ENCODE measurements at places on chromosomes 3 and 15. TPM values are rescaled to one million over a fixed set of nuclear protein-coding genes. Genes with fewer than 3 reads are reported as not detected.

- no peaks in the 10 kb centered on the region for H3K36me3 ChIP-seq
- no peaks in the 10 kb centered on the region for H3K4me1 ChIP-seq
- no peak overlapping the region for H3K27ac ChIP-seq
These were observed 147.2 kb downstream of the EPHA6 start for GRCh38 chr3:96961576-96961975.

DNA sequence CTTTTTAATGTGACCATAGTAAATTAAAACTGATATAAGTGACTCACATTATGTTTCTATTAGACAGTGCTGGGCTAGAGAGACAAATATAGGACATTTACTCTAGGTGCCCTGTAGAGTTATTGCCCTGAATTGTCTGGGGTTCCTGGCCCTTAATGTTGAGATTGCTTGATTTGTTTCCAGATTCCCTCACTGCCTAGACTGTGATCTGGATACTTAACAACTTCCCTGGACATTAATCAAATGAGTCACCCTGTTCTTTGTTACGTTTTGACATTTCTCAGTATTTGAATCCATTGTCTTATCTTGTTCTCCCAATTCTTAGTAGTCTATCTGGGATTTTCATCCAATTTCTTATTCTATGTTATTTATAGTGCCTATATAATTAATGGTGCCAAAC is 65.8 kb downstream of the DTWD1 start:
- DNase-seq = no peak
- no peak overlapping the region for H3K27ac ChIP-seq
- H3K4me1 ChIP-seq = no peaks in the 10 kb centered on the region
- no peaks in the 10 kb centered on the region for H3K27me3 ChIP-seq

DNA sequence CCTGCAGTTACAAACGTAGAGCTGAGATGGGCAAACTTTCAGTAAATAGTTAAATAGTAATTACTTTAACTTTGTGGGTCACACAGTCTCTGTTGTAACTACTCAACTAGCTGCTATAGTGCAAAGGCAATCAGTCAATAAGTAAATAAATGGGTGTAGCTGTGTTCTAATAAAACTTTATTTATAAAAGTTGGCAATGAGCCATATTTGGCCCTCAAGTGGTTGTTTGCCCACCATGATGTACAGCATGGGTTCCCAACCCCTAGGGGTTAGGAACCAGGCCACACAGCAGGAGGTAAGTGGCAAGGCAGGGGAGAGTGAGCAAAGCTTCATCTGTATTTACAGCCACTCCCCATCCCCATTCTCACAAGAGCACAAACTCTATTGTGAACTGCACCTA is 44.9 kb upstream of the CHRM5 start:
- H3K27ac ChIP-seq = no peak overlapping the region
- H3K36me3 ChIP-seq = no peaks in the 10 kb centered on the region
- H3K4me1 ChIP-seq = no peaks in the 10 kb centered on the region
- no peak overlapping the region for H3K4me3 ChIP-seq
- no peak for DNase-seq
- H3K27me3 ChIP-seq = no peaks in the 10 kb centered on the region

DNA sequence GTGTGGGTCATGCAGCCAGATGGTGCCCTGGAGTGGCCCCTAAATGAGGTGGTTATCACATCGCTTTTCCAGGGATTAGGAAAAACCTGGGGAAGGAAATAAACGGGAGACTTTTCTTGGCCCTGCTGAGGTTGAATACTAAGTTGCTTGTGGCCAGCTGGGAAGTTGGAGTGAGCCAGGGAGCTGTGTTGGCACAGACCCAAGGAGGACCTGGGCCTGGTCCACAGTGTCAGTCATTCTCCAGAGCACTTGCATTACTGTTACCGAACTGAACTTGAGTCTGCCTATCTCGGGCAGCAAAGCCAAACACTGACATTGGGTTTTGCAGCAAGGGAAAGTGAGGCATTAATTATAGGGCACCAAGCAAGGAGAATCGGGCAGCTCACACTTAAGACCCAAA is 339.0 kb downstream of the GABRB3 start:
- no peak for DNase-seq
- no peaks in the 10 kb centered on the region for H3K4me1 ChIP-seq
- no peaks in the 10 kb centered on the region for H3K27me3 ChIP-seq
- H3K4me3 ChIP-seq = no peak overlapping the region
- no peak overlapping the region for H3K27ac ChIP-seq
- H3K36me3 ChIP-seq = peaks cover 5% of the 10 kb centered on the region

GRCh38 chr3:55194376-55194775 is 266.5 kb upstream of the LRTM1 start:
- no peaks in the 10 kb centered on the region for H3K4me1 ChIP-seq
- no peak overlapping the region for H3K27ac ChIP-seq
- no peak overlapping the region for H3K4me3 ChIP-seq
- DNase-seq = no peak
- H3K36me3 ChIP-seq = no peaks in the 10 kb centered on the region

GRCh38 chr3:34793057-34793456 is 846.3 kb upstream of the ARPP21 start:
- no peak overlapping the region for H3K4me3 ChIP-seq
- no peaks in the 10 kb centered on the region for H3K27me3 ChIP-seq
- H3K27ac ChIP-seq = no peak overlapping the region
- H3K4me1 ChIP-seq = no peaks in the 10 kb centered on the region

GOLGA8S gene
- total RNA-seq = 0.07 TPM

- H3K27ac ChIP-seq = no peak overlapping the region
- no peak for DNase-seq
- H3K4me3 ChIP-seq = no peak overlapping the region
- H3K36me3 ChIP-seq = no peaks in the 10 kb centered on the region
These were observed 24.9 kb downstream of the ZXDC start for GRCh38 chr3:126450744-126451143.

- H3K27me3 ChIP-seq = no peaks in the 10 kb centered on the region
- H3K4me1 ChIP-seq = peaks cover 22% of the 10 kb centered on the region
- no peak for DNase-seq
- no peaks in the 10 kb centered on the region for H3K36me3 ChIP-seq
- no peak overlapping the region for H3K4me3 ChIP-seq
These were observed 143.4 kb upstream of the RASGRP1 start for GRCh38 chr15:38707802-38708671.

DNA sequence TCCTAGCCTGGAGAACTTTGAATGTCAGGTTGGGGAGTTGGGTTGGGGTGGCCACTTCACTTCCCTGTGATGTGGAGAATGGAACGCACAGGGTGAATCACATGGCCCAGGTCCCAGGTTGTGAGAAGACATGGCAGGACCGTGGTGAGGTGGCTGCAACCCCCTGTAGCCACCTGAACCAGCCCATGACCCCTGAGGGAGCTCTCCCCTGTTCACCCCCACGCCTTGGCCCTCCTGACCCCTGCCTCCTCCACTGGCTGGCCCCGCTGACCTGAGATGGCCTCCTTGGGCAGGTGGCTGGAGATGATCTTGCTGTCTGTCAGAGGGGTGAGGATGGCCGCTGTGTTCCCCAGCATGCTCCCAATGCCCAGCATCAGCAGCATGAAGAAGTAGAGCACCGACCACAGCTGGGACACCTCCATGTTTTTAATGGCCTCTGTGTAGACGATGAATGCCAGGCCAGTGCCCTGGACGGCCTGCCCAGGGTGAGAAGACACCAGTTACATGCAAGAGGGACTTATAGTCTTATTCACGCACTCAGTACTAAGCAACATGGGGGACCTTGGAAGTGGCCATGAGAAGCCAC is 31.0 kb downstream of the SLC6A20 start:
- no peak for DNase-seq
- no peak overlapping the region for H3K4me3 ChIP-seq
- peaks cover 1% of the 10 kb centered on the region for H3K36me3 ChIP-seq

SLC28A1 gene
- total RNA-seq = not detected

DNA sequence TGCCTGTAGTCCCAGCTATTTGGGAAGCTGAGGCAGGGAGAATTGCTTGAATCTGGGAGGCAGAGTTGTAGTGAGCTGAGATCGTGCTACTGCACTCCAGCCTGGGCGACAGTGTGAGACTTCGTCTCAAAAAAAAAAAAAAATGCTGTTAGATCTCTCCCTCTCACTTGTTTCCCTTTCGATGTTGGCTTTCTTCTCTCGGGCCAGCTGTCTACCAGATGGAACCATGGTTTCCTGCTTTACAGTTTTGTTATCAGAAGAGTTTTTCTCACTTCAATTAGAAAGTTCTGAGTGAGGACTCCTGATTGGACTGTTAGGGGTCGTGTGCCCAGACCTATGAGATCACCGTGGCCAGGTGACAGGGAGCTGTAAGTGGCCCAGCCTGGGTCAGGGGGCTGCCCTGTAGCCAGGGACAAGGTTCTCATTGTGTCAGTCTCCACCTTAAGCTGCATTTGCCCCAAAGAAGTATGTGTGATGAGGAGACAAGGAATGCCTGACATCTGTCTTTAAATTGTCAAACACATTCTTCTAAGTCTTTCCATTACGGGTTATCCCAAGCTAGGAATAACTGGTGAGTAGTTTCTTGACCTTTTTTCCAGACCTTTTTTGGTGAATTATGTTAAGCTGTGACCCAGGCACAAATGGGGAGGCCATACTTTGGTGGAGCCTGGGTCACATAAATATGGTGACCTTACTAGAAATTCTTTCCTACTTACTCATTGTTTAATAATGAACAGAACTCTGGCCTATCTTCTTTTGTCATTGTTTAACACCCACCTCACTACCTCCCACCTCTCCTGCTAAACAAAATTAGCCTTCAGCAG is 25.2 kb downstream of the SNAPC5 start:
- no peaks in the 10 kb centered on the region for H3K27me3 ChIP-seq
- H3K36me3 ChIP-seq = peaks cover 1% of the 10 kb centered on the region
- peak overlapping the region; percentile 65 for H3K4me3 ChIP-seq
- peak; percentile 16 for DNase-seq

GRCh38 chr3:188296761-188297612 is 143.0 kb downstream of the LPP start:
- H3K4me3 ChIP-seq = no peak overlapping the region
- peak overlapping the region; percentile 99 for H3K27ac ChIP-seq
- H3K4me1 ChIP-seq = peaks cover 96% of the 10 kb centered on the region
- DNase-seq = no peak
- H3K36me3 ChIP-seq = peaks cover 2% of the 10 kb centered on the region
- H3K27me3 ChIP-seq = no peaks in the 10 kb centered on the region

- H3K27ac ChIP-seq = no peak overlapping the region
- DNase-seq = no peak
- no peaks in the 10 kb centered on the region for H3K36me3 ChIP-seq
- peaks cover 5% of the 10 kb centered on the region for H3K27me3 ChIP-seq
- no peaks in the 10 kb centered on the region for H3K4me1 ChIP-seq
- no peak overlapping the region for H3K4me3 ChIP-seq
These were observed 40.6 kb downstream of the LINGO1 start for GRCh38 chr15:77591968-77592613.

ZNF660 gene
- 0.50 TPM for total RNA-seq
